ENCODE measurements at places on chromosomes 2 and 18. TPM values are rescaled to one million over a fixed set of nuclear protein-coding genes. Genes with fewer than 3 reads are reported as not detected.

Gene ERBB4
- 22.6 TPM for total RNA-seq

Gene KYNU
- total RNA-seq, result 34.5 TPM

Gene DHRS9
- 7.6 TPM for total RNA-seq

DNA sequence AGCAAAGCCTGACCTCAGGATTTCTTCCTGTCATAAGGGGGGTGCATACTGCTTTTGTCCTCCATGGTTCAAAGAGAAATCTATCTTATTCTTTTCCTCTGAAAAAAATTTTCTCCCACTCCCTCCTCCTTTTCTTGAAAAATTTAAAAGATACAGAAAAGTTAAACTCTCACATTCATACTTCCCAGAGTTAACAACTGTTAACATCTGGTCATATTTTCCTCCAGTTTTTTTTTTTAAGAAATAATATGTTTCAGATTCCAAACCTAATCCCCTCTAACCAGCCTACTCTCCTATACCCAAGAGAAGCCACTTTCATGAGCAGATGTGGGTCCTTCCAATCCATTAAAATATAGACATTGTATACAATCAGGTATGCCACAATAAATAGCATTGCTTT lies 378.9 kb upstream of the HNRNPA3 start:
- no peaks in the 10 kb centered on the region for H3K36me3 ChIP-seq
- H3K27ac ChIP-seq, result no peak overlapping the region
- DNase-seq, result no peak
- H3K27me3 ChIP-seq, result peaks cover 6% of the 10 kb centered on the region
- H3K4me3 ChIP-seq, result no peak overlapping the region

DNA sequence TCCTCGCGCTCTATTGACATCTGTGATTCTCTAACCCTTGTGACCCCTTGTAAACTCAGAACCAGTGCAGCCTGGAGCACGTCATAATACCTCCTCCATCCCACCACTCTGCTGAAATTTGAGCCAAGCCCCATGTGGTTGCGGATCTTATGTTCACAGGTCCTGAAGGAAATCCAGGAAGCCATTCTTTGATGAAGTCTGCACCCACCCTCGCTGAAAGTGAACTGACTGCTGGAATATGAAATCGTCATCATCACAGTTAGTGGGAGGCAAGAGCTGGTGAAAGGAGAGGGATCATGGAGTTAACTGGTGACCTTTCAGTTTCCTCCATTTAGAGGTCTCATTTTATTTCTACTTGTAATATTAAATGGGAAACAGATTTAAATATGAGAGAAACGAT lies 21.6 kb downstream of the ZEB2 start:
- no peak overlapping the region for H3K4me3 ChIP-seq
- H3K36me3 ChIP-seq, result no peaks in the 10 kb centered on the region
- H3K27me3 ChIP-seq, result no peaks in the 10 kb centered on the region
- peaks cover 50% of the 10 kb centered on the region for H3K4me1 ChIP-seq
- H3K27ac ChIP-seq, result no peak overlapping the region

DNA sequence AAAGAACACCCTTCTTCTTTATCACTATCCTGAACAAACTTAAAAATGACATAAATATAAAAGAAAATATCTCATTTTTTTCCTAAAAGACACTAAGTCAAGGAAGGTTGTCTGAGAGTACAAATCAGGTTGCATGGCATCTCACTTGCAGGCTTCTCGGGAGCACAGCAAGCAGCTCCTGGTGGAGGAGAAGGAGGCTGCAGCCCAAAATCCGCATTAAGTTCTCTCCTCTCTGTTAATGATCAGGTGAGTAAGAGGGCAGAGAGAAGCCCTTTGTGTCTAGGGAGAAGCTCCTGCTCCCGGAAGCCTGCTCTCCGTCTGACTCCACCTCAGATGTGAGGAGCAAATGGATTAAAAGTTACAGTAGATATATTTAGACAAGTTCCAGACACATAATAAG lies 35.0 kb upstream of the DOK6 start:
- no peak overlapping the region for H3K4me3 ChIP-seq
- DNase-seq, result no peak
- no peak overlapping the region for H3K27ac ChIP-seq
- no peaks in the 10 kb centered on the region for H3K27me3 ChIP-seq
- H3K36me3 ChIP-seq, result no peaks in the 10 kb centered on the region

DNA sequence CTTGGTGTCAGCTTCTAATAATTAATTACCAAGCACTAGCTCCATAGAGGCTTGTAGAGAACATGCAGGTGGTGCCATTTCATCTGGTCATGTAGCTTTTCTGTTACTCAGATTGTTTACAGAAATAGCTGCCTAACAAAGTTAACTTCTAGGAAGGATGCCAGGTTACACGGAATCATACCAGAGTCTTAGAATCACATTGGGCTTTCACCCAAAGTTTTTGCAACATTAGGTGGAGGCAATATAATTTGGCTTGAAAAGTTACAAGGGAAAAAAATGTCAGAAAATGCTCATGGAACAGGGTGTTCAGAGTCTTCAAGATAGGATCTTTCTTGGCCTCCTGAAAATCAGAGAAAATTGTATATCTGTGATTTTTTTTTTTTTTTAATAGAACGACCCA lies 135.6 kb downstream of the ARHGAP15 start:
- H3K36me3 ChIP-seq, result no peaks in the 10 kb centered on the region
- no peak for DNase-seq
- H3K27ac ChIP-seq, result no peak overlapping the region

DNA sequence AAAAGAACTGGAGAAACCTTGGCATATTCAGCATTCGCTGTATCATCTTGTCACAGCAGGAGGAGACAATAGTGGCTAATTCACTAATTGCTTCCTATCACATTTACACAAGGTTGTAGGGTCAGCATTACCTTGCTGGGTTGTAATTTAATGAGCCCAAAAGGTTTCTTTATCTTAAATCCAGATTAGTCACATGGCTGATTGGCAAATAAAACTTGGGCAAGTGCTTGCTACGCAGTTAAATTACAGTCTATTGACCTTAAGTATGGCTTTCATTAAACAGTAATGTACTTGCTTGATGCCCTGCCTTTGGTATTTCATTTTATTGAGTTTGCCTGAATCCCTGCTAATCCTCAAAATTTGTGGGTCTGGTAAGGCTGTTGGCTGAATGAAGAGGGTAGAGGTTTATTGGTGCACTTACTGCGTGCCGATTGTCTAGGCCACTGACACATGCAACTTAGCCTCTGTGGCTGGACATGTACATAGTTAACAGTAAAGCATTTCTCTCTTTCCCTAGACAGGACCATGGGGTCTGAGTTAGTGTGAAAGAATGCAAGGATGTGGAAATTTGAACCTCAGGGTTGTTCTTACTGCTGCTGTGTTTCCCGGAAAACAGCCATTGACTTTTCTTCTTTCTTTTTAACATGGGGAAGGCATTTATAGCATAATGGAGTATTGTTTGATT lies 34.3 kb downstream of the FMNL2 start:
- no peak for DNase-seq
- H3K36me3 ChIP-seq, result no peaks in the 10 kb centered on the region
- no peak overlapping the region for H3K27ac ChIP-seq
- H3K27me3 ChIP-seq, result no peaks in the 10 kb centered on the region
- peaks cover 7% of the 10 kb centered on the region for H3K4me1 ChIP-seq

DNA sequence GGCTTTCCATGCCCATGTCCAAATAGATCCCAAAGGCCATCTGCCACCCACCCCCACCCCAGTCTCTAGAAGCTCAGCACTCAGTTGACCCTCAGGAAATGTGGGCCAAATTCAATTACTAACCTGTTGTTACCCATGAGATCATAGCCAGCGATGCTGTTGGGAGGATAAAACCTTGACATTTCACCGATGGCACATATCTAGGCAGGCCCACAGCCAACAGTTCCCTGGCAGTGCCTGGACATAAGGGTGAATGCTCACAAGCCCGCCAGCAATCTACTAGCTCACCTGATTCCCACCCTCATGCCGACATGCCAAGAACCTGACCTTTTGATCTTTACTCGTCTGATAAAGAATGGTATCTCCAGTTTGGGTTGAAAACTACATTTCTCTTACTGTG lies 11.8 kb upstream of the ACOXL start:
- peaks cover 10% of the 10 kb centered on the region for H3K4me1 ChIP-seq
- no peaks in the 10 kb centered on the region for H3K27me3 ChIP-seq
- DNase-seq, result no peak
- no peak overlapping the region for H3K4me3 ChIP-seq
- no peak overlapping the region for H3K27ac ChIP-seq

DNA sequence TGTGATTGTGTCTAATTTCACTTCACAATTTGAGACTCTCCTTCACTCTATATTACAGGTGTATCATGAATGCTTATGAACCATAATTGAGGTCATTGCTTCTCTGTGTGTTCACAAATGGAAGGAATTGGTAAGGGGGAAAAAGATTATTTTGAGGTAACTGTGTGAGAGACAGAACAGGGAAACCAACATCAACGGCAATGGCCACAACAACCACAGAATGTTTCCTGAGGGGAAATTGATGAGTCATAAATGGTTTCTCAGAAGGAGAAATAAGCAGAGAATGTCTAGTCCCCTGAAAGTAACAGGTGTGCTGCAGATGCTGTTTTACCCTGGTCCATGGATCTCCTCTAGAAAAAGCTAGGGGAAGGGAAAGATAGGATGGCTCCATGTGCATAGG lies 361.2 kb upstream of the GALNT5 start:
- DNase-seq, result no peak
- no peaks in the 10 kb centered on the region for H3K4me1 ChIP-seq
- no peaks in the 10 kb centered on the region for H3K27me3 ChIP-seq
- H3K27ac ChIP-seq, result no peak overlapping the region
